Activated CD8-positive, alpha-beta memory T cell treated with anti-CD3 and anti-CD28 coated beads, Interleukin-2, amount 50 U/mL, for 4 hours (primary cell): ENCODE measurements at places on chromosomes 5 and 9.

GRCh38 chr9:104903609-104904008 lies 24.3 kb downstream of the ABCA1 start:
- no peak for DNase-seq

- DNase-seq = no peak
Measured at GRCh38 chr5:36013182-36013581, 22.0 kb upstream of the UGT3A1 start.

DNA sequence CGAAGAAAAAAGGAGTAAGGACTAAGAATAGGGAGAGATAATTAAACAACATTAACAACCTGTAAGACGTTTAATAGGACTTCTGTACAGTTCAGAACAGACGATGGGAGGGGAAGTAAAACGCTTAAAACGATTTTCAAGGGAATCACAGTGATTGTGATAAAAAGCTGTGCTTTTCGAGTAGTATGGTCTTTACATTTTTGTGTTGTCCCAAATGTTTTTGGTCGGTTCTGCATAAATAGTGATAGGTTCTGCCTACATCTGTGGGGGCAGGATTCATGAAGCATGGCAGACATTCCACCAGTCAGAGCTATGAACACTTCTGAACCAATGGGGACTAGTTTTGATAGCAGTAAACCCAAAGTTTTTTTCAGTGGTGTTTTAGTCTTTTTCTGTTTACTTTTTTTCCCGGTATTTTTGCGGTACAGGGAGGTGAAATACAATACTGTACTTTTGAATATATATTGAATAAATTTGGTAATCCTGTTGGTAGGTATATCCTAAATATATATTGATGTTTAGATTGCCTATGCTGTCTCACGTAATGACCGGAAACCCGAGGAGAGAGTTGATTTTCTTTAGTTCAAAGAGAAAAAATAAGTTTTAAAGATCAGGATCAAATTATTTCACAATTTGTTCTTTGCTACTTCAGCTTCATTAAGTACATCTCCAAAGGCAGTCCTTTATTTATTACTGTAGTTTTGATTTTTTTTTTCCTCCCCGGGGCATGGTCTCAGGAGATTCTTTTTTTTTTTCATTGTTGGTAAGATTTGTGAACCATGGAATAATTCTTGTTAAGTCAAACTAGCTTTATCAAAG lies 1.3 kb downstream of the ERBIN start:
- peak; percentile 18 for DNase-seq

GRCh38 chr5:123610665-123611405 lies 98.9 kb downstream of the CSNK1G3 start:
- no peak for DNase-seq

DNA sequence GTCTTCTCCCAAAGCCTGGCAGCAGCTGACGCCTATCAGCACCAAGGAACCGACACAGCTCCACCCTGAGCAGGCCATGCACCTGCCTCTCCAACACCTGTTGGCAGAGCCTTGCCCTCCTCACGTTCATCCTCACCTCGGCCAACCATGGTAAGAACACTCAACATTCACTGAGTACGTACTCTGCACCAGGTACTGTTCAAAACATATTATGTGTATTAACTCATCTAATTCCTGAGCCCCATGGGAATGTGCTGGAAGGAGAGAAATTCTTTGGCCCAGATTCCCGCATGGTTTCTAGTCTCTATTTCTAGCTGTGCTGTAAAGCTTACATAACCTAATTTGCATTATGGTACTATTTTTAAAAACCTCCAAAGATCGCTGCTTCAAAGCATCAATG lies 86.1 kb downstream of the GPR21 start:
- no peak for DNase-seq

- DNase-seq = no peak
Measured at GRCh38 chr5:38725371-38725865, 120.4 kb upstream of the OSMR start.

DNA sequence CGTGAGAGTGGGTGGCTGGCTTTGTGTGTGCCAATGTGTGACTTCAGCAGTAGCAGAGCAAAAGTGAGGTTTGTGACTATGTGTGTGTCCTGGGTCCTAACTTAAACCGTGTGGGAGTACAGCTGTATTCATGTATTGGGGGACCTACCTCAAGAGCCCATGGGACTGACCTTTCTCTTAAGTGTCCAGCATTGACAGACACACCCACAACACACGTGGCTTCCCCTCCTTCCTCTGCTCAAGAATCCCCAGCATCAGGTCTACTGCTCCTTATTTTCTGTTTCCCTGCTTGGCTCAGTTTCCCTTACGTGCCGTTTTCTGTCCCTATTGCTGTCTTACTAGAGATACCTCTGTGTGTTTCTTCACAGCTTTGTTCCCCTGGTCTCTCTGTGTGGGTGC lies 616 bp downstream of the IL11RA start:
- no peak for DNase-seq

DNA sequence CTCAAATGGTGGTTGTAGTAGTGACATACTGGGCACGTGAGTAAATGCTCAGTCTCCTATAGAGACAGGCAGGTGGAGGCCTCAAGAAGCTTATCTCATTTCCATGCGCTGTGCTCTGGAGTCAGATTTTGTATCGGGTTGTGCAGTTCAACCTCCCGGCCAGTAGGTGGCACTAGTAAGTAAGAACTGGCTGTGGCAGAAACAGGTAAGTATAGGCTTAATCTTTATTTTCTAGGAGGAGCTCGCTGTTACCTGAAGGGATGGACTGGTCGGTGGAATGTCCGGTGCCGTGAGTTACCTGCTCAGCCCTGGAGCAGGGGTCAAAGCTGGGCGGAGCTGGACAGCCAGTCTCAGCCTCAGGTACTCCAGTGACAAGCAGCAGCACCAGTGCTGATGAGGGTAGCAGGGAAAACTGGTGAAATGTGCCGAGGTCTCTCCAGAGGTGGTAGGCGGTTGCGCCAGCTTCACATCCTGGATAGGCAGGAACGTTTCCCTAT lies 880.1 kb upstream of the SEMA6A start:
- peak; percentile 32 for DNase-seq

DNA sequence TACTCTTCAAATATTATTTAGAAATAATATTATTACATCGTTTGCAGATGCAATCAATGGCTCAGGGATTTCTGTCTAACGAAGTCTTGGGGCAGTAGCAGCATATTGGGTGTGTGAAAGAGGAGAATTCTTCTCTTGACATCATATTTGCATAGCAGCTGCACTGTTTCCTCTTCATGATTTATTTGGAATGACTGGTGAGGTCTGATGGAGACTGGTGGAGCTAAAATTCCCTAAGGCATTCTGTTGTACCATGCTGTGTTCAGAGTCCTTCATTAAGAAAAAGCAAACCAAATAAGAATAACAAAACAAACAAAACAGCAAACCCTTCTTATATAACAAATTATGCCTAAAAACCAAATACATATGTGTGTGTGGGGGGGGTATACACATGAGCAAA lies 177.6 kb downstream of the DIRAS2 start:
- DNase-seq = no peak

GRCh38 chr5:85784746-85785145 lies 833.0 kb upstream of the COX7C start:
- no peak for DNase-seq

DNA sequence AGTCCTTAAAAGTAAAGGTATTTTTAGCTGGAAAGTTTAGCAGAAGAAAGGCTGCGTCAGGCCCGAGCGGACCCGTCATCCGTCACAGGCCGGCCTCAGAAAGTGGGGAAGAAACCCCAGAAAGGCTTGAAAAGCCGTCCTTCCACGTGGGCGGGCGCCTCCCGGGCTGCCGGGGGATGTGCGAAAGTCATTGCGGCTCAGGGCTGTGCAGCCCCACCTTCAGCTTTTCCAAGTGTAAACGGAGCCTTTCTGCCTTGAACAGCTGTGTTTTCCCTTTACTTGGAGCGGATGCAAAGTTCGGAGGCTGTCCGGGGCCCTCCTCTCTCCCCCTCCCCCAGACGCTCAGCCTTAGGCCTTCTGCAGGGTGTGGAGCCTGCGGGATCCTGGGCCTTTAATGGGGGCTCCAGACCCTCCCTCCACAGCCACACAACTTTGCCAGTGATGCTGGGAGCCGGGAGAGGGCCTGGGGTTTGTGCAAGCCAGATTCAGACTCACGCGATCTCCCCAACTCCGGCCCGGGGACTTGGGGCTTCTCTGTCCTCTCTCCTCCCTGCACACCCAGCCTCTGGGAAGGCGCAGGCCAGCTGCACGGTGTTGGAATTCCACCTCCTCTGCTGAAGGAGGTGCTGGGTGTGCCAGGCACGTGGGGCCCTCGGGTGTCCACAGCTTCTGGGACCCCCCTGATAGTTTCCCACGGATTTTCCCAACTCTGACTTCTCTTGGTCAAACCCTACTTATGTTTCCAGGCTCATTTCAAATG lies 95.5 kb upstream of the RAPGEF1 start:
- no peak for DNase-seq

DNA sequence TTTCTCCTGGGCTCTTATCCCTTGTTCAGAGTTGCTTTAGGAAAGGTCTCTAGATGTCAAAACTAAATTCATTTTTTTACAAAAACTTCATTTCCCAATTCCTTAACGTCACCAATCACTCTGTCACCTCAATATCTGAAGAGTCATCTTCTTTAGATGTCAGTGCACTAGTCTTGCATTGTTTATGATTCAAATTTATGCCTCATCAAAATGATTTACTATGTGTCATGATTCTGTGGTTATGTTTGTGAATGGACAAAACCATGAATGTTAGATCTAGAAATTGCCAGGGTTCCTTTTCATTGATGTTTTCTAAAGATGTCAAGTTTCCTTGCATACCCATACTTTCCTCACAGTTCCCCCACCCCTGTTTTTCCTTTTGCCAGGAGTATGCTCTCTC lies 21.5 kb downstream of the CWC27 start:
- no peak for DNase-seq

- DNase-seq = no peak
Measured at GRCh38 chr5:92378966-92379611, 996.0 kb upstream of the ARRDC3 start.

DNA sequence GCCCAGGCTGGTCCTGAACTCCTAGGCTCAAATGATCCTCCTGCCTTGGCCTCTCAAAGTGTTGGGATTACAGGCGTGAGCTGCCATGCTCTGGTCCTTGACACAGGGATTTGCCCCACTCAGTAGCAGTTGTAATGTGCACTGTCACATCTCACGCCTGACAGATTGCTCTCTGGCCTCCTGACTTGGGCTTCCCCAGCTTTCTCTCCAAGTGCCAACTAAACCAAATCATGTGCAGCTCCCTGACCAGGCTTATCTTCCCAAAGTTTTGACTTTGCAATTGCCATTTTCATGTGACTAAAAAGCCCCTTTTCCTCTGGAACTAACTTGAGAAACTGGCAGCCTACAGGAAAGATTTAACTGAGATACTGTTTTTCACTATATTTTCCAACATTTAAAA lies 10.7 kb downstream of the RPL26L1 start:
- DNase-seq = no peak

DNA sequence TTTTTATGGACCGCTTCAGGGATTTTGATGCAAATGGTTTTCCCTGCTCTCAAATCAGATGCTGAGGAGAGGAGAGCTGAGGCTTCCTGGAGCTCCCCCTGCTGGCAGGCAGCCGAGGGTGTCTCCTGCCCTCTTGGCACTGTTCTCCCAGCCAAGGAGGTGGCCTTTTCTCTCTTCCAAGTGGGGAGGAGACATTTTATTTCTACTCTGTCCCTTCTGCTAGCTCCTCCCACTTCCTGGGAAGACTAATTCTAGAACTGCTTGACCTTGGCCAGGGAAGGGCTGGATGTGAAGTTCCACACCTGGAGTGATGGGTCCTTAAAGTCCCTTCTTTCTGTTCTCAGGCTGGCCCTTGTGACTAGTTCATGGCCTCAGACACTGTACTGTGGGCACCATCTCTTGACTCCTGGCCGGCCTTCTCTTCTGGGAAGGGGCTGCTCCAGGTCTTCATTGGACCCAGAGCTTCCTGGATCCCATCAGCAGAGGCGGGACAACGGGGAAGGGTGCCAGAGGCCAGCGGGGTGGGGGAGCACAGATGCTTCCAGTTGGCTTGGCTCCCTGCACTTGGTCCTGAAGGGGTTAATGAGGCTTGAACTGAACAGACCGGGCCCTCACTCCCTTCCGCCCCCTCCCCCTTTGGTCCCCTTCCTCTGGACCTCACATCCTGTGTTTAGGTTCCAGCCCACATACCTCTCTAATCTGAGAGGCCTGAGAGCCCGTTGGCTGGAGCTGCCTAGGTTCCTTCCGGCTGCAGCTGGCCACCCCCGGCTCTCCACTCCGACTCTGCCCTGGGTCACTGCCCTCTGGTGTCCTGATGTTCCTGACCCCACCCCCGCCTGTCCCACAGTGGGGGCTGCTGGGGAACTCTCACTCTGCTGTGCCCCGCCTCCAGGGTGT lies 32.1 kb downstream of the PTPA start:
- DNase-seq = peak; percentile 79

DNA sequence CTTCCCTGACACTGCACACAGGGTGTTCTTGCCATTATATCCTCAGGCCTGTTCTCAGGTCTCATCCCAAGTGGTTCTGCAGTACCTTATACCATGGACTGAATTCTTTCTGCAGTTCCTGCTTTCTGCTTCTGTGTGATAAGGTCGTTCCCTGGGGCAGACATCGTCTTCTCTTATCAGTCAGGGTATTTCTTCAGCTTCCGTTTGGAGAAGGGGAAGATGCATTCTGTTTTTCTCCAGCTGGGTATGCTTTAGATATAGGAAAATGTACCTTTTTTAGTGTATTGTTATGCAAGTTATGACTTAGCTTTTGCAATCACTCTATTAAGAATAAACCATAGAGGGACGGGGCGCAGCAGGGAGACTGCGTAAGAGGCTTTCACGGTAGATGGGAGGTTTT lies 31.1 kb downstream of the RALGPS1 start:
- no peak for DNase-seq

- DNase-seq = no peak
Measured at GRCh38 chr5:168879929-168880328, 300.8 kb upstream of the PANK3 start.

DNA sequence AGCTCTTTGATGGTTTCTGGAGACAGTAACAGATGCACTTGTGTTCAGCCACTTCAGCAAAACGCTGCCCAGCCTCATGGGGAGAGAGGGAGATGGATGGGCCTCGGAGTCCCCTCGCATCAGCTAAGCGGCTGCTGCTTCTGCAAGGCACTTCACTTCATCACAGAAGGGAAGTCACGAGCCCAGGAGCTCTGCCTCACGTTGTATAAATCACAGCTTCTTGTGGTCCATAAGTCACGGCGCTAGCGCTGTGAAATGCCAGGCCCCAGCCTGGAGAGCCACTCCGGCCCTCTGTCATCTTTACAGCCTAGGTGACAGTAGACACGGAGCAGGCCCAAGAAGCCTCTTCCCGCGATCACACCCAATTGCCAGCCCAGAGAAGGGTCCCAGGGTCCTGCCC lies 23.4 kb downstream of the DBH start:
- DNase-seq = no peak

DNA sequence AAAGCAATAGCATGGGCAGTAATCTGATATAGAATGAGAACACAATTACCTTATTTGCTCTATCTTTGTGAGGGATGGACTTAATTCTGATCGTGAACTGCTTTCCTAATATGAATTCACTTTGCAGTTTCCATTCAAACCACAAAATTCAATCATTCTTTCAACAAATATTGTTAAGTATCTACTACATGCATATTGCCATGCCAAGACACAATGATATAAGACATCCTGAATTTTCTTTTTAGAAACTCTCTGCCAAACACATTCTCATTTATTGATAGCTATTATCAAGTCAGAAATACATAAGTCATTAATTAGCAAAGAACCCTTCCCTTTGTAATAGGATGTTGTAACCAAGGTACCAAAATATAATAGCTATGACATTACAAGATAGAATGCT lies 121.6 kb upstream of the TARS1 start:
- no peak for DNase-seq

- DNase-seq = peak; percentile 73
Measured at GRCh38 chr5:176543428-176544182, 5.5 kb upstream of the CDHR2 start.
